ENCODE measurements at places on chromosomes 12 and 14.

DNA sequence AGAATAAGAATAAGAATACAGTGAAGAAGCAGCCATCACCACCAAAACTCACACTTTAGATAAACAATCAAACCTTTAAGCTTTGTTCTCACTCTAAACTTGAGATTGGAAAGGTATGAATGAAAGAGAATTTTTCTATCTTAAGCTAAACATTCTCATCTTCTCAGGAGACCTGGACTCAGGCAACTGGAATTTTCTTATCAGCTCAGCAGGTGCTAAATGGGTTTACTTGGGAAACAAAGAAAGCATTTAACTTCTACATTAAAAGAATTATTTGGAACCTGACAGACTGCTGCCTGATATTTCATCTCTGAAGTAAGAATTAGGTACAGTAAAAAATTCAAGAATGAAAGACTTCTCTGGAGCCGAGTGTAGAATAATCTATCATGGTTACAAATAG lies 20.7 kb upstream of the KERA start:
- no peak for DNase-seq

DNA sequence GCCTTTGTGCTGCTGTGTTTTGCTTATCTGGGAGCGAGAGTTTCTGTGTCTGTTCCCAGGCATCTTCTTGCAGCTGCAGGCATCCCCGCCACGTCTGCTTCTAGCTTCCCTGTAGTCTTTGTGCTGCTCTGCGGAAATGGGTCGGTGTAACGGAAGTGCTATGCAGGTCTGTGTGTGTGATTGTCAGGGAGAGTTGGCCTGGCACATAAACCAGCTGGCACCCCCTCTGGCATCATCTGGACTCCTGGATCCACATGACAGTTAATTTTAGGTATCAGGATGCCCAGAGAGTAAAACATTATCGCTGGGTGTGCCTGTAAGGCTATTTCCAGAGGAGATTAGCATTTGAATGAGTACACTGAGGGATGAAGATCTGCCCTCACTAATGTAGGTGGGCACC lies 9.4 kb upstream of the OASL start:
- no peak for DNase-seq

DNA sequence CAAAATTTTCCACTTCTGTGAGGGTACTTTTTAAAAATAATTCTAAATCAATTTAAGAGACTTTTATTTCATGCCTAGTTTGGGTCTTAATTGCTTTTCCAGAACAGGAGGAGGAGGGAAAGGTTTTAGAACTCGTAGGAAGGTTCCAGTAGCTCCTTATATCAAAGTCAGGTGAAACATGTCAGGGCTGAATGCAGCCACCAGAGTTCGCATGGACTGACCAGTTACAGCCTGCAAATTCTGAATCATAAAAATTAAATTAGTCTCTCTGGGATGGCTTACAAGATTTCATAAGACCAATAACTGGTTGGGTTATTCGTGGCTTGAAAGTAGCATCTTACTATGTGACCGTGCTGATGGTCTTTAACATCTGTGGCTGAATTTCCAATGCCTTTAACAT lies 397 bp downstream of the BDKRB1 start:
- no peak for DNase-seq

GRCh38 chr14:57066463-57066862 lies 202.2 kb downstream of the EXOC5 start:
- no peak for DNase-seq

GRCh38 chr14:89626233-89626806 lies 209.3 kb upstream of the FOXN3 start:
- DNase-seq = peak; percentile 24

- no peak for DNase-seq
These were observed 108.6 kb downstream of the FOXN3 start for GRCh38 chr14:89308232-89308959.

- DNase-seq = no peak
These were observed 1621.5 kb upstream of the FLRT2 start for GRCh38 chr14:83908419-83908818.

DNA sequence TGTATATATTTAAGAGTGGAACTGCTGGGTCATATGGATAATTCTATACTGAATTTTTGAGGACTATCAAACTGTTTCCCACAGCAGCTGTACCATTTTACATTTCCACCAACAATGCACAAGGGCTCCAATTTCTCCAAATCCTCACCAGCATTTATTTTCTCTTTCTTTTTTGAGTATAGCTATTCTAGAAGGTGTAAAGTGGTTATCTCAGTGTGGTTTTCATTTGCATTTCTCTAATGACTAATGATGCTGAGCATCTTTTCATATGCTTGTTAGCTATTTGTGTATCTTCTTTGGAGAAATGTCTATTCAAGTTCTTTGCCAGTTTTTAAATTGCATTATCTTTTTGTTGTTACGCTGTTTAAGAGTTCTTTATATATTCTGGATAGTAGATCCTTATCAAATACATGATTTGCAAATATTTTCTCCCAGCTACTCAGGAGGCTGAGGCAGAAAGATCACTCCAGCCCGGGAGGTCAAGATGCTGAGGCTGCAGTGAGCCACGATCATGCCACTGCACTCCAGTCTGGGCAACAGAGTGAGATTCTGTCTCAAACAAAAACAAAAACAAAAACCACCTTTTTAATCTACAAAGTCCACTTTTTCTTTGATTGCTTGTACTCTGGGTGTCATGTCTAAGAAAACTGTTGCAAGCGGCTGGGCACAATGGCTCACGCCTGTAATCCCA lies 32.8 kb downstream of the GTF2A1 start:
- DNase-seq = no peak

- no peak for DNase-seq
These were observed 583.6 kb downstream of the BCL11B start for GRCh38 chr14:98688446-98688845.

- peak; percentile 32 for DNase-seq
These were observed at the start of gene HOTAIR for GRCh38 chr12:53974084-53975063. TSS of gene HOTAIR (minus strand) at chr12:53974954.

DNA sequence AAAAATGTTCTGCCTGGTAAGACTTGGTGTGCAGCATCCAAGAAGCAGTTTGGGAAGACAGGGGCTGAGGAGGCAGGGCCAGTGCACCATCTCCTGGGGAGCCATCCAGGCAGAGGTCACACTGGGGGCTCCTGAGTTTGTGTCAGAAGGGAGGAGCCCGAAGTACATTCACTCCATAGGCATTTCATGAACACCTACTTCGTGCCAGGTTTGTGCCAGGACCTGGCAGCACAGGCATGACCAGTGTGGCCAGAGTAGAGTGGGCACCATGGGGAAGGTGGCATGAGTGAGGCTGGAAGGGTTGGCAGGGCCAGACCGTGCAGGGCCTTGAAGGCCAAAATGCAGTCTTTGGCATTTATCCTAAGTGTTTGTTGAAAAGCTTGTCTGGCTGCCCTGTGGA lies 86.5 kb upstream of the RIN3 start:
- no peak for DNase-seq

DNA sequence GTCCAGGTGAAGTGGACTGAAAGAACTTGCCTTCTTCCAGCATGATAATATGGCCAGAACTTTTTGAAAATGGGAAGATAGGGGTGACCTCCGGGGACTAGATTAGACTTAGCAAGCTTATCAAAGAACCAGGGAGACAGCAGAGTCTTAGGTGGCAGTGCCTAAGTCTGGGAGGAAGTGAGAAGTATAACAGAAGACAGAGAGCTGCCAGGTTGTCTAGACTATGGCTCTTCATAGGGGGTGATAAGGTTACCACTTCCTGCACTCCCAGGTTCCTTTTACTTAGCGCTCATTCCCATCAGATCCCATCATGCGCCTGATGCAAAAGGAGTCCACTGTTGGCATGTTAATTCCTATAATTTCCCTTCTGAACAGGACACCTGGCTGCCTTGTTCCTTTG lies 69.9 kb downstream of the PLXNC1 start:
- DNase-seq = no peak

DNA sequence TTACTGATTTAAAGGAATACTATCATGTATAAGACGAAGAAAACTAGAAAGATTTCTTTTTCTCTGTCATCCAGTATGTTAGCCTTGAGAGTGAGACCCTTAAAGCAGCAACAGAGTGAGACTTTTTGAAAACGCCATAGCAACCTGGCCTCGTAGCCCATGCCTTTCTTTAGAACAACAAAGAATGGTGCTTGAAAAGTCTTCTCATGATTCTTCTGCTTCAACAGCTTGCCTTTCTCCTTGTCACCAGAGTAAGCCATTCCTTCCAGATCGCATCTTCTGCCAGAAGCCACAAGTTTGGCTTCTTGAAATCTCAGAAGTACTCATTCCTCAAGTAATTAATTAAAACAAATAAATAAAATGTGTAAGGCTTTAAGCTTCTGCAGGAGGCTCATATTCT lies 109.3 kb downstream of the PDE3A start:
- no peak for DNase-seq

- DNase-seq = no peak
These were observed 195.0 kb downstream of the PHLDA1 start for GRCh38 chr12:75836533-75836932.

DNA sequence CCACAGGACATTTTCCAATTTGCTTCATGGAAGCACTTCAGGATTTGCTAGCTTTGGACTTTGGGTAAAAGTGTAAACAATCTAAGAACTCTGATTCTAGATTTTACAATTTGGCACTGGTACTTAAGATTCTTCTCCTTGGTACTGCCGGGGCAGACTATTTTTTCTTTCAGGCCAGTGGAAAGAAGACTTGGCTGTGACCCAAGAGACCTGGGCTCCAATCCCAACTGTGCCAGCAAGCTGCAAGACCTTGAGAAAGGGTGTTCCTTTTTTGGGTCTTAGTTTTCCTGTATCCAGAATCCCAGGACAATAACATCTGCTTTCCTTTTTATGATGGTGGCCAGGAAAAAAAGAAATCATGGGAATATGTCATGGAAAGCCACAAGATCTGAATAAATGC lies 148.1 kb upstream of the CRY1 start:
- DNase-seq = no peak

GRCh38 chr12:80445083-80445793 lies 1.2 kb downstream of the PTPRQ start:
- no peak for DNase-seq

DNA sequence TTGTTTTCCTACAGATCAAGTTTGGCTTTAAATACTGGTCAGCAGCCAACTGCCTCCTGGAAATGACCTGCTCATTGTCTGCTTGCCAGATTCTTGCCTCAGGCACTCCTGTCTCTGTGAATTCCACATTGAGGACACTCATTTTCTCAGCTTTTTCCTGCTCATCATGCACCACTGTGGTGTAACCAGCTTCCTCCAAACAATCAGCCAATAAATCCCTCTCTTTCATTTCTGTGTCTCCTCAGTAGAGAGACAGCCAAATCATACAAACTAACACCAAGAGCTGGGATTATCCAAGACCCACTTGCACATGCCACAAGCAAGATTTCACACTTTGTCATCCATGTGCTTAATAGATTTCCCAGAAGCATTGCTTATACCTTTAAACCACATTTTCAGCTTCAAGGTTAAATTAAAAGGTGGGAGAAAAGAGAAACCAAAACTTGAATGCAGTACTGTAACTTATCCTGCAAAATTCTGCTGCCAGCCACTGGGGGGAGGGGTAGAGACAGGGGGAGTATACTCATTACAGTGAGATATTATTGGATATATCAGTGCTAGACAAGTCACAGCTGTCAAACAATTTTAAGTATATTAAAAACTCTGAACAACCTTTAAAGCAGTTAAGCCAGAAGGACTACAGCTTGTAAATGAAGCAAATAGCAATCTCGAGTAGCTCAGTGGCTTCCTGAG lies 105.0 kb downstream of the PPP2R5E start:
- DNase-seq = peak; percentile 91

GRCh38 chr12:468671-469389 lies 9.1 kb downstream of the B4GALNT3 start:
- no peak for DNase-seq

DNA sequence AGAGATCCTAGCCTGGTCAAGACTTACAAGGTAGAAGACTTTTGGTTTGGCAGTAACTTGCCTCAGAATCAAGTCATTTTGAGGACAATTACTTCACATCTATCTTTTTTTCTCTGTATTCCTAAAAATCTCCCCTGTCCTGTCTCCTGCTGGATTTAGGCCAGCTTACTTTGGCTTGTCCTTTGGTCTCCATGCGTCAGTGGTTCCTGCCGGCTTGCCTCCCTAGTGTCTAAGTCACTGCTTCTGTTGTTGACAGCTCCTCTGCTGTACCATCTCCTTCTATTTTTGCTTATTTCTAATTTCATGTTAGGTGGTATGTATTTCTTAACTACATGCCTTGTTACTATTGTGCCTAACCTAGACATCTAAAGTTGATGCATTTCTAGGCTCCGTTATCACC lies 39.7 kb upstream of the FBLN5 start:
- no peak for DNase-seq

DNA sequence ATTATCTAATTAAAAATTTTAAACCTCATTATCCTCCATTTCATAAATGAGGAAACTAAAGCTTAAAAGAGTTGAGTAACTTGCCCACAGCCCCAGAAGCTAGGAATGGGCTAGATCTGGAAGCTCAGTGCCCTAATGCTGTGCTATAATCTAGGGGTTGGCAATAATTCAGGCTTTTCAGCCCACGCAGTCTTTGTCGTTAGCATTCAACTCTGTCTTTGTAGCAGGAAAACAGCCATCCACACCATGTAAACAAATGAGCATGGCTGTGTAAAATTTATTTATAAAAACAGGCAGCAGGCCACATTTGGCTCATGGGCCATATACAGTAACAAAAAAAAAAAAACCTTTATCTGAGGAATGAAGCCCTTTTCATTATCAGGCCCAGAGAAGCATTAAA lies 92.4 kb upstream of the OVCH1 start:
- no peak for DNase-seq

- DNase-seq = no peak
These were observed 43.3 kb downstream of the EFCAB11 start for GRCh38 chr14:89911010-89911919.

GRCh38 chr12:56626701-56627100 lies 3.4 kb downstream of the BAZ2A start:
- DNase-seq = no peak

DNA sequence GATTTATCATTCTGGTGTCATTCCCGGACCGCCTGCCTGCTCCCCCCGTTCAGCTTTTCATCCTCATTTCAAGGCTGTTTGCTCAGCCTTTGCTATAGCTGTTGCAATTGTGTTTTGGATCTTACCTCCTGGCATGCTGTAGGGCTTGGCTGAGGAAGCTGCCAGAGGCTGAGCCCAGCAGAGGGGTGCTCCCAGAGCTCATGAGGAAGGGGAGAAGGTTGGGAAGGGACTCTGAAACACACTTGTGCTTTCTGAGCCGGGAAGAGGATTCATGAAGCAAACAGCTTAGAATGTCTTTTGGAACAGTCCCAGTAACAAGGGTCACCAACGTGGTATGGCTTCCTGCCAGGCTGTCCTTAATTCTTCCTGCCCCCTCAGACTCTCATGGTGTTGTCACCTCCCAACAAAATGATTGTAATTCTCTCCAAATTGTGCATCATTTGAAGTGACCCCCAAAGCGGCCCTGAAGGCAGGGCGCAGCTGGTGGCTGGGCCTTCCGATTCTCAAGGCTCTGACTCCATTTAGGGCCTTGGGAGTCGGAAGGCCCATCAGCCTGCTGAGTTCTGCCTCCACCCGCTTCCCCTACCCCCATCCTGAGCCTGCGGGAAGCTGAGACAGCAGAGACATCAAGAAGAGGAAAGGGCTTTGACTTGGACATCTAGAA lies 111.9 kb upstream of the ARHGAP5 start:
- no peak for DNase-seq

GRCh38 chr14:32491416-32492016 lies 162.4 kb downstream of the AKAP6 start:
- DNase-seq = peak; percentile 43
